ENCODE measurements at places on chromosomes 11 and 22.

- DNase-seq, result no peak
Observed at GRCh38 chr11:109435121-109435742, 13.2 kb downstream of the C11orf87 start.

DNA sequence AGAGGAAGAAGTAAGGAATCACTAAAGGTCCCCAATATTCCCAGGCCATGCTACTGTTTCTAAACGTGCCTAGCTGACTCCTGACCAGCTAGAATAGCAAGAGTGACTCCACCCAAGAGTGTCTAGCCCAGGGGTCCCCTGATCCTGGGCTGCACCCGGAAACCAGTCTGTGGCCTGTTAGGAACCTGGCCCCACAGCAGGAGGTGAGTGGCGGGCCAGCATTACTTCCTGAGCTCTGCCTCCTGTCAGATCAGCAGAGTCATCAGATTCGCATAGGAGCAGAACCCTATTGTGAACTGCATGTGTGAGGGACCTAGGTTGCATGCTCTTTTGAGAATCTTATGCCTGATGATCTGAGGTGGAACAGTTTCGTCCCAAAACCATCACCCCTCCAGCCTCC is 2.0 kb downstream of the MMP20 start:
- no peak for DNase-seq

DNA sequence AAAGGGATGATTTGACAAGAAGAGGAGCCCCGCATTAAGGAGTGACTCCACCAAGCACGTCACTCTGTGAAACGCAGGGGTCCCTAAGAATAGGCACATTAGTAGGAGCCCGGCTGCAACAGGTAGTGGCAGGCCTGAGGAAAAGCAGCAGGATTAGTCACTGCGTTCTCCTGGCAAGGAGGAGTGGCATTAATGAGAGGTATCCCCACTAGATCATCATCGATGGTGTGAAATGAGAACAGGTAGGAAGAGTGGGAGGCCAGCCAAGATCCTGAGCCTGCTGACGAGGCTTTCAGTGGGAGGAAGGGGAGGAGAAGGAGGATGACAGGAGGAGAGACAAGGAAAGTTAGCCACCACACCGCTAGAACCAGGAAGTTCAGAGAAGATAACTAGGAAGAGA is 38.6 kb downstream of the NRXN2 start:
- DNase-seq, result no peak

GRCh38 chr11:68929706-68930570 is 26.2 kb downstream of the IGHMBP2 start:
- DNase-seq, result no peak

DNA sequence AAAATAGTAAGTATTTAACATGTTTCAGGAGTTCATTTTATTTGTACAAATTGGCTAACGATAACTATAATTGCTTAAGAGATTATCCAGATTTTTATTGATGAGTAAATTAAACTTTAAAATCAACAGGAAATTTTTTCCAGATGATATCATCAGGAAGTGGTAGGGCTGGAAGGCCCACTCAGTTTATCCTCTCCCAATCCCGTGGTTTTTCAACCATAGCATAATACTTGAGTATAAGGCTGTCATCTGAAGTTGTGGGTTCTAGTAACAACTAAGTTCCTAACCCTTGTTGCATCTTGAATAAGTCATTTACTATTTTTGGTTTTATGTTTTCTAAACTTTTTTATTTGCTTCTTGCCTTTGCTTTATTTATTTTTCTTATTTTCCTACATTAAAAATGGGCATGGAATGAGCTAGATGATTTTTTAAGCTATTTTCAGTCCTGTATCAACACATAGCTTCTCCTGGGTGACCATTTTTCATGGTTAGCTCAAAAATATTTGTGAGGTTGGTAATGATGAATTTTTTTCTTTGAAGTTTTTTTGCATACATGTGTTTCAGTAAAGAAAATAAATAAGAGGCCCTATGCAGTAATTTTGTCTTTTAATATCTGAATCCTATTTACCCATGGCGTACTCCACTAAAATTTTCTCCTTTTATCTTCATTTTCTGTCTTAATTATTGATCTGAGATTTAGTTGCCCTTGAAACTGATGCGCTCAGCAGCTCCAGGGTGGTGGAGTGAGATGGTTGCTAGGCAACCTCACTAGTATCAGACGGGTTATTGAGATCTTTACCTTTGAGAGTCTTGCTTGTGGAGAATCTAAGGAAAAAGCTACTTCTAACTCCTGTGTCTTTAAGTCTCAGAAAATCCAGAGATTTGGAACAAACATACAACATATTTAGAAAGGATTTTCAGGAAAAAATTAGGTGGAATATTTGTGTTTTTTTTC is 452.0 kb upstream of the CCDC179 start:
- DNase-seq, result no peak

GRCh38 chr11:13637125-13638069 is 31.1 kb upstream of the FAR1 start:
- DNase-seq, result no peak

- no peak for DNase-seq
Observed at GRCh38 chr11:120747850-120748814, 236.6 kb downstream of the GRIK4 start.

GRCh38 chr11:47288066-47288465 is 18.1 kb downstream of the MADD start:
- no peak for DNase-seq

GRCh38 chr11:70440206-70440605 is 41.9 kb downstream of the CTTN start:
- no peak for DNase-seq

DNA sequence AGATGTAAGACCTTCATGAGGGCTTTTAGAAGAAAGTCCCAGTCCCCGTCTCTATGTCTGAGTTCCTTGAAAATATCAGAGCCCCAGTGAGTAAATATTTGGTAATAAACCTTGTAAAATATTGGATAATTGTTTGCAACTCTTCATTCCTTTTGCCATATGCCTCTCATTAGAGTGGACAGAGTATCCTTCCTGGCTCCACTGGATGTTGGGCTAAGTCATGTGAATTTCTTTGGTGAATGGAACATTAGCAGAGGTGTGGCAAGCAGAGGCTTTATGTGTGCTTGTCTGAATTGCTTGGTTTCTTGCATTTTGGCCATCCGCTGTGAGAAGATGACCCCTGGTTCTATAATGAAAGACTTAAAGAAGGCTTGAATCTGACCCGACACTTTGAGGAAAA is 490.3 kb downstream of the METTL15 start:
- no peak for DNase-seq

DNA sequence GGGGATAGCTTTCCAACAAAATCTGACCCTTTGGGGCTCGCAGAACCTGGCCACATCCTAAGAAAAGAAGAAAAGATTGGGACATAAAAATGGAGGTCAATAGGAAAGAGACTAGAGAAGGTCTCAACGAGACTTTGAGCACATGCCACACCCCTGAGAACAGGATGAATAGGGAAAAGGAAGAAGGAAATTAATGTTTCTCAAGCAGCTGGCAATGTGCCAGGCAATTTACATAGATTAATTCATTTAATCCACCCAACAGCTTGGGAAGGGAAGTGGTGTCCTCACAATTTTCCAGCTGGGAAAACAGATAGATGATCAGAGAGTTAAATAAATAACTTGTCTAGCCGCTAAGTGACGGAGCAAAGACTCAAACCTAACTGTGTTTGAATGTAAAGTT is 50.7 kb downstream of the PAMR1 start:
- no peak for DNase-seq

DNA sequence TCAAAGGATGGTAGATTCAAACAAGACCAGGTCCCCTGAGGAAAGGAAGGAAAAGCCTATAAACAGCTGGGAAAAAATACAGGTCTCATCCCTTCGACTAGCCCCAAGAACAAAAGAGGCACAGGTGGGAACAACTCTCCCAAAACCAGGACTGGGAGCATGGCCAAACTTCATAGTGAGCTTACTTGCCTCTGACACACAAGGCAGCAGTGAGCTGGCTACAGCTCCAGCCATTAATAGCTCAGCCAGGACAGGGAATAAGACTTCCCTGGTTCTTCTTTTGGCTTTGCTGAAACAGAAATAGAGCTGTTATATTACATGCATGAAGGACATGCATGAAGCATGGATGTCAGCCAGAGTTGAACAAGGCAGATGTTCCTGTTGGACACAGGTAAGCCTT is at the start of gene OR10A2:
TSS of gene OR10A2 (plus strand) at position 97 of the 400 bp plus-strand sequence. CDS start 6,698 bp downstream, outside the sequence.
- no peak for DNase-seq
